ENCODE measurements at places on chromosomes 4 and X.
A peak's percentile ranks its signal among the peaks of the same experiment; 100 is the strongest.

GRCh38 chrX:129823115-129823514 is 20.6 kb downstream of the ZDHHC9 start:
- DNase-seq: peak; percentile 70

- DNase-seq: no peak
Measured at GRCh38 chrX:132594129-132594528, 105.3 kb upstream of the MBNL3 start.

- no peak for DNase-seq
Measured at GRCh38 chr4:150874338-150875226, 140.5 kb downstream of the LRBA start.

GRCh38 chr4:126821152-126821551 is 811.6 kb upstream of the INTU start:
- DNase-seq: no peak

DNA sequence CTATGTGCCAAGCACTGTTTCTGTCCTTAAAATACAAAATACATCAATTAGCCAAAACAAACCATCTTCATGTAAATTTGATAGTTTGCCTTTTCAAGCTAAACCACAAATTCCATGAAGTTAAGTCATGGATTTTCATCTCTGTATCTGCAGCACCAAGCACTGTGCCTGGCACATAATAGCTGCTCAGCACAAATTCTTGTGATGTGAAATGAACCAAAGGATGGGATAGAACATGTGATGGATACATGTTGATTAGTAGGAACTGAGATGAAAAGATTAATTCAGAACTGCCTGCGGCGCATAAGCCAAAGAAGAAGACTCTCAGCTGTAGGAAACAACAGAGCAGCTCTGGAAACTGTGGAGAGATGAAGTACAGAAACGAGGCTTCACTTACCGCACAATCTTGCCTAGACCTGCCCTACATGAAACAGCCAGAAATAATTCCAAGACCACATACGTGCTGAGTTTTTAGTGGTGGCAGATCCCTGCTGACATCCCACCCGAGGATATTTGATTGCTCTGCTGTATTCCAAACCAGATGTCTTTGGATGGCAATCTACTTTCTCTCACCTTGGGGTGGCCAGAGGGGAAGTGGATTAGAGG is 40.9 kb upstream of the DCLK2 start:
- DNase-seq: no peak

Data from CD4-positive, alpha-beta T cell treated with Interleukin-2 at 100 ng/mL for 4 hours (primary cell).